ENCODE measurements at places on chromosomes 7 and 10. TPM values are rescaled to one million over a fixed set of nuclear protein-coding genes. Genes with fewer than 3 reads are reported as not detected.

Gene HOXA5
- total RNA-seq: 6.6 TPM

Gene NPY4R
- total RNA-seq: 47.6 TPM

Gene GFRA1
- 8.9 TPM for total RNA-seq

Gene TMEM229A
- not detected for total RNA-seq

Gene EPHA1
- not detected for total RNA-seq

Gene PKD2L1
- not detected for total RNA-seq

Gene FXYD4
- total RNA-seq: not detected

Gene GDF2
- not detected for total RNA-seq

Gene NEBL
- 3.9 TPM for total RNA-seq

Gene TEX36
- not detected for total RNA-seq

Gene ZNF107
- 3.9 TPM for total RNA-seq

Gene UCMA
- not detected for total RNA-seq

Gene SLC26A3
- not detected for total RNA-seq

Gene FAM13C
- total RNA-seq: not detected

Gene FOXL3
- not detected for total RNA-seq

Gene TRIM56
- total RNA-seq: 9.9 TPM

Gene PIK3AP1
- total RNA-seq: 0.36 TPM

Gene ACHE
- total RNA-seq: 2.0 TPM

Gene CYP3A5
- 1.4 TPM for total RNA-seq

Gene TMEM196
- not detected for total RNA-seq

Gene GIMAP5
- not detected for total RNA-seq

Gene GRM8
- total RNA-seq: not detected

Gene DOCK4
- 7.4 TPM for total RNA-seq

Gene TPST1
- 9.4 TPM for total RNA-seq

Gene H2BK1
- total RNA-seq: not detected

Gene CCDC3
- 0.94 TPM for total RNA-seq

Gene CRTAC1
- total RNA-seq: 1.7 TPM

Gene SLC13A4
- total RNA-seq: not detected

Gene DNAH11
- 0.05 TPM for total RNA-seq

Gene PTF1A
- total RNA-seq: not detected

Gene ADCY1
- total RNA-seq: 2.2 TPM
